ENCODE measurements at places on chromosomes 4 and X.

- no peak for DNase-seq
Measured at GRCh38 chr4:76681996-76682395, 215.9 kb downstream of the SOWAHB start.

- DNase-seq: peak; percentile 63
Measured at GRCh38 chrX:20265726-20266681, 705 bp downstream of the RPS6KA3 start.

GRCh38 chr4:8025668-8026067, 86.0 kb upstream of the AFAP1 start:
- DNase-seq: peak; percentile 40

DNA sequence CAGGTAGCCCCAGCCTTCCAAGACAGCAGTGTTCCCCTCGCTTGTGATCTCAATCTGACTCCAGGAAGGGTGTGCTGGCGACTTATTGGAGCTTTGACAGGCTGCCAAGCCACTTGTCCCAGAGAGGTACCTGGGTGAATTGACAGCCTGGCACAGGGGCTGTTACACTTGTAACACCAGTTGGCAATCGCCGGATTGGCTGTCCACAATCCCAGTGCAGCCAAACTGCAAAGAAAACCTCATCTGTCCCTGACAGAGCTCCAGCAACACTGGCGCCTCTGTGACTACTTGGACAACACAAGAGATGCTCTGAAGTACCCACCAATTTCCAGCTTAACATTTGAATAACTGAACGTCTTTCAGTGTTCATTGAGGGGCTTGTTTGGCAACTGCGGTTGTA, 76.8 kb upstream of the PRPS1 start:
- no peak for DNase-seq

DNA sequence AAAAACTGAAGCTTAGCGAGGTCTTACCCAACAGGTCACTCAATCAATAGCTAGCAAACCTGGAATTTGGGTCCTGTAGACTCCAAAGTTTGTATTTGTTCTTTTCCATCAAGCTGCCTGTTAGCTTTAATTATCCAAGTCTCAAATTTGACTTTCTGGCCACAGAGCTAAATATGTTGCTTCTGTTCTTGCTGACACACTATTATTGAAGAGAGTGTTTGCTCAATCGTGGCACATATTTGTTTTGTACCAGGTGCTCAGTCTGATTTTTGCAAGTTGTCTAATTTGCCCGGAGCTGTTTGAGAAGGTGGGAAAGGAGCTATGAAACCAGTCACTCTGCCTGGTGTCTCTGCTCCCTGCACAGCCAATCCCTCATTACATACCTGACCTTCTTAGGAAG, 41.7 kb upstream of the FRMD7 start:
- DNase-seq: no peak

DNA sequence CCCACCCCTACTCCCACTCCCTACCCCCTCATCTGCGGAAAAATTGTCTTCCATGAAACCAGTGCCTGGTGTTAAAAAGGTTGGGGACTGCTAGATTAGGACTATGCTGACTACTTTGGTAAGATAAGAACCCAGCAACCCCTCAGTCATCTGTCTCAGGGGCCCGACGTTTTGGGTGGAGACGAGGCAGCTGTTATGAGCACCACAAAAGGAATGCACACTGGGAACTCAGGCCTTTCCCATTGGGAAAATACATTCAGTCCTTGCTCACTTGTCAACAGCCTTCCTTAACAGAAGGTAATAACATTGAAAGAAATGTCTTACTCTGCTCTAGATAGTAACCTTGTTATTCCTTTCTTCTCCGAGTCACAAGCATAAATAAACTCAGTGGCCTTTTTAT, 310.8 kb downstream of the AFF2 start:
- peak; percentile 2 for DNase-seq

DNA sequence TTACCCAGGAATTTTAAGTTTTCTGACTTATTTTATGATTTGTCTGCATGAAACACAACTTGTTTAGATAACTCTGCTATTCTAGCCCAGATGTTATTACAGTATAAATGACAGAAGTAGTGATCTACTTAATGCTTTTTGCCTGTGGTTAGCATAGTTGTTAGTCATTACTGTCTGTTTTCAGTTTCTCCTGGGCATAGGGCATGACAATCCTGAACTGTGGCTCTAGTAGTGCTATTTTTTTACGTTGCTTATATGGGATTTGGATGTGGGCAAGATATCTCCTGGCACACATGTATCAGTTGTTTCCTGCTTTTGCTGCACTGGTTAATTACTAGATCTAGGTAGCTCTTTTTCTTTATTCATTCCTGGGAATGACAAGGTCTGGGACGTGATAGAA, 1005.8 kb downstream of the PCDH18 start:
- peak; percentile 3 for DNase-seq

- peak; percentile 76 for DNase-seq
Measured at GRCh38 chr4:142719854-142720541, 126.1 kb downstream of the INPP4B start.

DNA sequence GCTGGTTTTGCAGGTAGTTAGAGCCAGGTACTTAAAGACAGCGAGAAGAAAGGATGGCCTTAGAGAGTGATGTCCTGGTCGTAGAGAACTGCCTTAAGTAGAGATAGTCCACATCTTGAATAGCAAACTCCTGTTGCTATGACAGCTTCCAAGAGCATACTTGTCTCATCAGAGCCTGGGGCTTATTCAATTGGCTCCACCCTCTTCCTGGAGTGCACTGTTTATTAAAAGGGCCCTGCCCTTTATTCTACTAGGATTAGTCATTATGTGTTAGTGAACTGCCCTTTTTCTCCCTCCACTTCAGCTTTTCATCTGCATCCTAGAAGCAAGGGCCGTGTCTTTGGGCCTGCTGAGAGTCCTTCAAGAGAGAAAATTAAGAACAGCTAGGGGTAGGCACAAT, 94.5 kb upstream of the EOLA2 start:
- peak; percentile 96 for DNase-seq

DNA sequence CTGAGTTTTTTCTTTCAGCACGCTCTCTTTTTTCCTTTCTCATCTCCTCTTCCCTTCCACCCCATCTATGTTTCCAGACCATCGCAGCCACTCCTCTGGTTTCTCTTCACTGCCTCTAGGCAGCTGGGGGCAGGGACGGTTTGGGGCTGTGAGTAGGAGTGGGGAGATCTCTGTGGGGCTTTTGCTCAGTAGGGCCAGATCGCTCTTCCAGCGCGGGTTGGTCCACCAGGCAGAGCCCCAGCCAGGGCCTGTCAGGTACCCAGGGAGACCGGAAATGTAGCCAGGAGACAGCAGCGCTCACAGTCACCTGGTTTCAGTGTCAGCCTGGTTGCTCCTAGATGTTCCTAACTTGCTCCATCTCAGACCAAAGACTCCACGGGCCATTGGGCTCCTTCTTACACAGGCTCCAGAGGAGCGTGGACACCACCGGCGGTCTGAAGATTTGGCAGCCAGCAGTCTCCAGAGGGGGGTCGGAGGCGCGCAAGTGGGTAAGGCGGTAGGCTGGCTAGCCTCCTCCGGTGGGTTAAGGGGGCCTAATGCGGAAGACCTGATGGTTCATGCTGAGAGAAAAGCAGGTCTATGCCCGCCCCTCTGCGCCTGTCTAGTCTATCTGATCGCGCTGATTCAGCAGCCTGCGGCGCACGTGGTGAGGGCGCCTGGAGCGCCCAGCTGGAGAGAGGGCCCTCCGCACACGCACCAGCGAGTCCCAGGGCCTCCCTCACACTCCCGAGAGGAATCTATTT, 1.8 kb downstream of the FGF5 start:
- DNase-seq: no peak

DNA sequence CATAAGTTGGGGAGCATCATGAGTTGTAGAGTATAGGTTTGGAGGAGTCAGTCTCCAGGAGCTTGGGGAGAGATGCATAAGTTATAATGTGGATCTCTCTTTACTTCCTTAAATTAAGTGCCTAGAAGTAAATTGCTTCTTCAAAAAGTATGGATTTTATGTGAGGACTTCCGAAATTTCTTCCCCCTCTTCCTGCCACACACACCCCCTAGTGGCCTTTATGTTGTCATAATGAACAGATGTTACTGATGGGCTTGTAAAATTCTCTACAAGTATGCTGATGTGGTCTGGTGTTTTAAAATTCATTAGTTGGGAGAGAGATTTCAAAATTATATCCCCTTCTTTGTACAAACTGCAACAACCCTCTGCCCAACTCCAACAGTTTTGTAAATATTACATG, 2.3 kb upstream of the METTL14 start:
- DNase-seq: peak; percentile 26

- DNase-seq: no peak
Measured at GRCh38 chr4:149144060-149144459, 671.6 kb downstream of the IQCM start.

- DNase-seq: no peak
Measured at GRCh38 chrX:105297041-105297440, 76.5 kb upstream of the TEX13A start.

DNA sequence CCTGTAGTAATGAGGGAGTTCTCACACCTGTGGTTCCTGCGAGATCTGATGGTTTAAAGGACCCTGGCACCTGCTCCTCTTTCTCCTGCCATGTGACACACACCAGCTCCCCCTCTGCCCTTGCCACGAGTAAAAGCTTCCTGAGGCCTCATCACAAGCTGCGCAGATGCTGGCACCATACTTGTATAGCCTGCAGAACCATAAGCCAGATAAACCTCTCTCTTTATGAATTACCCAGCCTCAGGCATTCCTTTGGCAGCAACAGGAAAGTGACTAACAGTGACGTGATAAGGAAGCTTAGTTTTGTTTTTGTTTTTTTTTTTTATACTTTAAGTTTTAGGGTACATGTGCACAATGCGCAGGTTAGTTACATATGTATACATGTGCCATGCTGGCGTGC, 130.9 kb downstream of the AFAP1 start:
- DNase-seq: peak; percentile 82

- no peak for DNase-seq
Measured at GRCh38 chrX:25043192-25043591, 27.4 kb upstream of the ARX start.

DNA sequence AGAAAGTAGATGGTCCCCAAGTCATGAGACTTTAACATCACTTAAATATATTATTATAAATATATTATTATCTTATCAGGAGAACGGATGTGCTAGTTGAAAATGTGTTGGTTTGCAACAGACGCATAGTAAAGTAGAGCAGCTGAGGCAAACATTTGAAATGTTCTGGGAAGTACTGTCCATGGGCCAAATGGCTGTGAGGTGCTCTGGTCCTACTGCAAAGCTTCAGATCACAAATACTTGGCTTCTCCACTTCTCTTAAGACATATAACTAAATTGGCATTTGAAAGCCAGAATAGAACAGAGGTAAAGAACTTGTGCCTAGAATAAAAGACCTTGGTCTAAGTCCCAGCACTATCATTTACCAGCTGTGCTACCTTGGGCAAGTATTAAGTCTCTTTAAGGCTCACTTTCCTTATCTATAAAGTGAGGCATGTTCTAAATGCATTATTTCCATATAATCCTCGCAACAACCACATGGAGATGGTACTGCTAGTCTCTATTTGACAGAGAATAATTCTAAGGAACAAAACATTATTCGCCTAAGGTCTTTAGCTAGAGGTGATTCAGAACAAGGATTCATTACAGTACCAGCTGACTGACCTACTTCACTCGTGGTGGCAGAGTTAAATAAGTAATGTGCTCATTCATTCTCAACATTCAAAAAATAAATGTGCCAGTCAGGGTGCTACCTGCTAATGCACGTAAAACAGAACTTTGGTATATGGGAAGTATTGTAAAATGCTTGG, 297.1 kb downstream of the PPP3CA start:
- DNase-seq: no peak

DNA sequence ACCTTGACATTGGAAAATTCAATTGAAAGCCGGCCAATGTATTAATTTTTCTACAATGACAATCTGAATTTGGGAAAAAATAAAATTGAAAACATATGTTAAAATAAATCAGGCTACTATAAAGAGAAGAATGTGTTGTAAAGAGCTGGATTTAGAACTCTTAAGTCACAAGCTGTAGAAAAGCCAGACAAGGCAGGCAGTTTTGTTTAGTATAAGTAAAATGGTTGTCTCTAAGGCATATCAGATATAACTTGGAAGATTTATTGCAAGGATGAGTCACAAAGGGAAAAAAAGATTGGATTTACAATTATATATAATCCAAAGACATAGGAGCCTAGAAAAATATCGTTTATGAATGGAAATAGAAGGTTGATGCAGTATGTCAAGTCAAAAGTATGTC, 549.1 kb upstream of the EPHA5 start:
- DNase-seq: no peak

GRCh38 chr4:85681221-85681657, 206.3 kb downstream of the ARHGAP24 start:
- peak; percentile 91 for DNase-seq

- DNase-seq: peak; percentile 75
Measured at GRCh38 chr4:76585897-76586360, 150.9 kb downstream of the SHROOM3 start.

DNA sequence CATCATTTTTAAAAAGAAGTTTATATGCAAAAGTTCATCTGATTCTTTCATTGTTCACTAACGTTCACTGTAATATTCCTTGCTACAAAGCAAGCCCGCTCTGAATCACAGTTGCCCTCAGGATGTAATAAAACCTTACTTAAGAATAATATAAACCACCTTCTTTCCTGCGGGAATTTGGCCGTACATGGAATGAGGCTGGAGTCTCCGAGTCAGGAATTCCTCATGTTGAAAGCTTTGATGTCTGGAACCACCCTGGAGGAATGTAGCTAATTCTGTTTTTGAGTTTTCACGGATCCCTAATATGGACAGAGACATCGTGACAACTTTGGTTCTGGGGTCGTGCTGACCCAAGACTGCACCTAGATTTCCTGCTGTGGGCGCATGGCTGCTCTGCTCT, 58.5 kb downstream of the CRLF2 start:
- DNase-seq: peak; percentile 59

- no peak for DNase-seq
Measured at GRCh38 chrX:733961-734360, 103.4 kb downstream of the SHOX start.

GRCh38 chrX:150587585-150588503, 19.4 kb downstream of the MTM1 start:
- peak; percentile 40 for DNase-seq

- no peak for DNase-seq
Measured at GRCh38 chr4:47929682-47930201, 15.4 kb upstream of the NFXL1 start.

GRCh38 chr4:106652095-106652494, 283.5 kb upstream of the GIMD1 start:
- no peak for DNase-seq

DNA sequence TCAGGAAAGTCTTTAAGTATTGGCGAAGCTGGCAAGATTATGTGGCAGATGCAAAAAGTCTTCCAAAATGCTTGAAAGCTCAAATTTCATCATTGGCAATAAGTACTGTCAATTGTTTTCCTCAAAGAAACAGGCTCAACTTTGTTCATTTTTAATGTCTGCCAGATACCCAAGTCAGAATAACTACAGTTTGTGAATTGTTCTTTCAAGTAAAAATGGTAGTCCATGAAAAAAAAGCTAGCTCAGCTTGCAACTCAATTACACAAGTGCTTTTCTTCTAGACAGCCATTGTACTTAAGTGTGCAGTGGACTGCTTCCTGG, 70.5 kb downstream of the AFF1 start:
- peak; percentile 9 for DNase-seq

DNA sequence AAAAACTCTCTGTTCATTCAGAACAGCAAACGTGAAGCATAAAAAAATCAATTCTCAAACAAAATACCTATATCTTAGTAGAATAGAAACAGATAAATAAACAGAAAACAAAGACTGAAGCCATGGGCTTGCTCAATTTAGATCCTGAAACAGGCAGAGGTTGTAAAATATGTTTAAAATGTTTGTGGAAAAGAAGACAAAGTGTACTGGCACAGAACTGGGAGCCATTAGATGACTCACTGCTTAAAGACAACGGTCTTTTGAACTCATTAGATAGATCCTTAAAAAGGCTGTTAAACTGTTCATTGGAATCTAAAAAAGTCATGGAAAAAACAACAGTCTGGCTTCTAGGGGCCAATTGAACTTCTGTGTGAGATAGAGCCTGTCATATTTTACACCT, 247.0 kb upstream of the NDST4 start:
- peak; percentile 11 for DNase-seq

All from M059J (cell line).